CD4-positive, alpha-beta T cell (primary cell): ENCODE measurements at places on chromosomes 3 and 15. TPM values are rescaled to one million over a fixed set of nuclear protein-coding genes. Genes with fewer than 3 reads are reported as not detected.

DNA sequence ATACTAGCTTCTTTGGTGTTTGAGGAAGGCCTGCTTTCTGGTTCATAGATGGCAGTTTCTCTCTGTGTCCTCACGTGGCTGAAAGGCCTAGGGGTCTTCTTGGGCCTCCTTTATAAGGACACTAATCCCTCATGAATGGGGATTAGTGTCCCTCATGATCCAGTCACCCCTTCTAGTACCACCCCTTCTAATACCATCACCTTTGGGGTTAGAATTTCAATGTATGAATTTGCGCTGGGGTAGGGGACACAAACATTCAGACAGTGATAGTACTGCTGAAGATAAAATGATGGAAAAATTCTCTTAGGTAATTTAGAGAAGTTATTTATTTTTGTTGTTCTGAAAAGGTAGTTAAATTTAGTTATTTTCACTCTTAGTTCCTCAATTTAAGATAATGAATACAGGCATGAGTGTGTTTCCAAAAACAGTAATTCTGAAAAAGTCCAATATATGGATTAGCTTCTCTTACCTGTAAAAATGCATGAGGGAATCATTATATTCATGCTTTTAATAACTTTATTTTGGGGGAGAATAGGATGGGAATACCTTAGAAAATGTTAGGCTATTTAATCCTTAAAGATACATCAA is 103.6 kb downstream of the FNDC3B start:
- DNase-seq = no peak

ONECUT1 gene
- not detected for total RNA-seq

DNA sequence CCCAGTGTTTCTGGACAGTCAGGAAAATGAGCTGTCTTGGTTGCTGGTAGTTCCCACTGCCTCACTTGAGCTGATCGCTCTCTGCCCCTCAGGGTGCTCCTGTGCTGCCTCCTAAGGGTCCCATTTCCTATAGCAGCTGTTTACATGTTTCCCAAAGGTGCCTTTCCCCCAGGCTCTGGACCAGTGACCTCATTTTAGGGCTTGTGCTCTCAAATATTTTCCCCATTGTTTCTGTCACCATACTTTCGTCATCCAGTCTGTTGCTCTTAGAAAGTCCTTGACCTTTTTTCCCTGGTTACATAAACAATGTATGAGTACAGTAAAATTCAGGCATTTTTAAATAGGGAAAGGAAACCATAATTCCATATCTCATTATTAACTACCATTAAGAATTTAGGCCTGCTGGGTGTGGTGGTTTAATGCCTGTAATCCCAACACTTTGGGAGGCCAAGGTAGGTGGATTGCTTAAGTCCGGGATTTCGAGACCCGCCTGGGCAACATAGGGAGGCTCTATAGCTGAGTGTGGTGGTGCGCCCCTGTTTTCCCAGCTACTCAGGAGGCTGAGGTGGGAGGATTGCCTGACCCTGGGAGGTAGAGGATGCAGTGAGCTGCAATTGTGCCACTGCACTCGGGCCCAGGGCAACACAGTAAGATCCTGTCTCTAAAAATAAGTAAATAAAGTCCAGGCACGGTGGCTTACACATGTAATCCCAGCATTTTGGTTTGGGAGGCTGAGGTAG is 11.7 kb downstream of the RAD54L2 start:
- no peak for DNase-seq

- DNase-seq = no peak
These were observed 119.5 kb downstream of the FRMD5 start for GRCh38 chr15:44075535-44075934.

TUSC7 gene
- not detected for total RNA-seq

POPDC2 gene
- total RNA-seq = 2.6 TPM

DNA sequence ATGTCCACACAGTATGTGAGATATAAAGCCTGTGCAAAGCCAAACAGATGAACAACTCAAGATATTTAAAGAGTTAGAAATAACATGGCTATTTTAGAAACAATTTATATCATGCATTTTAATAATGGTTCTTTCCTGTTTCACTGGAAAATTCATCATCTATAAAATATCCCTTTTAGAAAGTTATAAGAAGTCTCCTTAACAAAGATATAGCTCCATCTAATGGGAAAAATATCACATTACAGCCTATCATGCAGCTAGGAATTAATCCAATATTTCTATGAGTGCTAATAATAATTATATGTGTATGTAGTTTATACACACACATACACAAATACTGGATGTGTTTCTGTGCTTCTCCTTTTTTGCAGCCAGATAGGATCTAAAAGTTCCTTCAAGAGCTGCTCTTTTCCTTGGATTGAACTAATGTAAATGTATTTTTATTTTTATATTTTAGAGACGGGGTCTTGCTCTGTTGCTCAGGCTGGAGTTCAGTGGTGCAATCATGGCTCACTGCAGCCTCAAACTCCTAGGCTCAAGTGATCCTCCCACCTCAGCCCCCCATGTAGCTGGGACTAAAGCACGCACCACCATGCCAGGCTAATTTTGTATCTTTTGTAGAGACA is 21.6 kb downstream of the RPL22L1 start:
- DNase-seq = no peak

PLCH1 gene
- total RNA-seq = 0.03 TPM

DNA sequence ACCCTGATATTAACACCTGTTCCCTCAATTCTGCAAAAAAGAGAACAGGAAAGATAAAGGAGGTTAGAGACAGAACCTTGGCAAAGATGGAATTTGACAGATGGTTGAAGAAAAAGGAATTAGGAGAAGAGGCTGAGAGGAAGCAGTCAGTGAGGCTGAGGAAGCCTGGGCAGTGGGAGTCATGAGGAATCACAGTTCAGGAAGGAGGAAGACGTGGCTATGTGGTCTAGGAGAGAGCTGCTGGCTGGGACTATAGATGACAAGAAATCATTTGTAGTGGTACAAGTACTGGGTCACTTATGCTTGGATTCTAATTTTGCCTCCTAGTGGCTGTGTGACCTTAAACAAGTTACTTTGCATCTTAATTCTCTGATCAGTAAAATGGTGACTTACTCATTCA is 49.0 kb downstream of the LARS2 start:
- no peak for DNase-seq

CFAP91 gene
- total RNA-seq = not detected

- DNase-seq = no peak
These were observed 5.5 kb upstream of the VGLL3 start for GRCh38 chr3:86996261-86996955.

DNA sequence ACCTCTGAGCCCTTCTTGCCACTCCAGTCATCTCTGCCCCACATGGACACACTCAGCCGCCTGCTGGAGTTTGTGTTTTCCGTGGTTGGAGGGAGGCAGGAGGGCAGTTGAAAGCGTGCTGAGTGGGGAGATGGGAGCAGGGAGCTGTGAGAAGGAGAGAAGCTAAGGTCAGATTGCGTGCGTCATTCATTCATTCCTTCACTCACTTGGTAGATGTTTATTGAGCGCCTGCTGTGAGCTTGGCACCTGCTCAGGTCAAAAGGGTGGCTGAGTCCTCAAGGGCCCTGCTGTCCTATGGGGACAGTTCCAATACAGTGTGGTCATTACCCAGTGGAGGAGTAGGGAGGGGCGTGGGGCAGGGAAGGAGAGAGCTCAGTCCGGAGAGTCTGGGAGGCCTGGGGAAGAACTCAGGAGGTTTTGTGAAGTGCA is 23.5 kb downstream of the LIMD1 start:
- no peak for DNase-seq

- no peak for DNase-seq
These were observed 29.5 kb upstream of the SMAD3 start for GRCh38 chr15:67035886-67036285.

DNA sequence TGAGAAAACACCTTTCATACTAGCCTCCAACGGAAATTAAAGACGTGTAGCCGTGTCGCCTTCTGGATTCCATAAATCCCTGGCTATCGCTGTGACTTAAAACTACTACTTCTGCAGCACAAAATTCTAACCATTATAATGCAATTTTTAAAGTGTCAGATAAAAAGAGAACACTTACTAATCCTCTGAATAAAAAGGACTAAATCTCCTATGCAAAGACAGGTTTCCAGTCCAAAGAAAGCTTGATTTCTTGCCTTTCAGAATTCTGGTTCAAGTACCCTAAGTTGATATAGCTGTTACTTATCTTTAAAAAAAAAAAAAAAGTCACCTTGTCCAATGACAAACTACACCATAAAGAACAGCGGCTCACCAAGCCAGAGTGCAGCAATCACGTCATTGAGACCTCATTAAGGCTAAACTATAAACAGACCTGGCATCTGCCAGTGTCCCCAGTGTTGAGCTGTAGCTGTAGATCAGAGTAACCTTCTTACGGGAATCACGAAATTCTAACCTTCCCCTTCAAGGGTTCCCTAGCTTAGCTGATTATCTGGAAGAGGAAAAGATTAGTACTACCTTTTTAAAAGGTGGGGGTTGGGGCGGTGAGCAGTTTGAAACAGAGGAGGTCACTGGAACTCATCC is 2.2 kb downstream of the ABCC5 start:
- no peak for DNase-seq

DNA sequence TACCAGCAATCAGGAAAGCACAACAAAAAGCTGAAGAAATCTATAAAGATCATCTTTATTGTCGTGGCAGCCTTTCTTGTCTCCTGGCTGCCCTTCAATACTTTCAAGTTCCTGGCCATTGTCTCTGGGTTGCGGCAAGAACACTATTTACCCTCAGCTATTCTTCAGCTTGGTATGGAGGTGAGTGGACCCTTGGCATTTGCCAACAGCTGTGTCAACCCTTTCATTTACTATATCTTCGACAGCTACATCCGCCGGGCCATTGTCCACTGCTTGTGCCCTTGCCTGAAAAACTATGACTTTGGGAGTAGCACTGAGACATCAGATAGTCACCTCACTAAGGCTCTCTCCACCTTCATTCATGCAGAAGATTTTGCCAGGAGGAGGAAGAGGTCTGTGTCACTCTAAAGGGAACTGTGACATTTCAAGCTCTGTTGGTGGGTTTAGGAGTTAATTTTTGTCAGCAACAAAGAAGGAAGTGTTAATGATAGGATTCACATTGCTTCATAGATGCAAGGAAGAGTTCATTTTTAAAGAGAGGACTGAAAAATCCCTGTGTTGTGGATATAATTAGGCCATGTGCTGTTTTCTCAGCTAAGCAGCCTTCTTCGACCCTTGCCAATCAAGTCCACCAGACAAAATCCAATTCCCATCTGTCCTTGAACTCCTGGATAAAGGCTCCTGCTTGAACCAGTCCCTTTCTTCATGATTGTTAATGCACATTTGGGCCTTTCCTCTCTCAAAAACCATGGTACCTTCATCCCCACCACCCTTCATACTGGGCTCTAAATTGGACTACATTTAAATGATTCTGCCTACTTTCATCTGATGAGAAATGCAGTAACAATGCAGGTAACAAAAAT is 1.2 kb downstream of the GPR15 start:
- DNase-seq = no peak

DNA sequence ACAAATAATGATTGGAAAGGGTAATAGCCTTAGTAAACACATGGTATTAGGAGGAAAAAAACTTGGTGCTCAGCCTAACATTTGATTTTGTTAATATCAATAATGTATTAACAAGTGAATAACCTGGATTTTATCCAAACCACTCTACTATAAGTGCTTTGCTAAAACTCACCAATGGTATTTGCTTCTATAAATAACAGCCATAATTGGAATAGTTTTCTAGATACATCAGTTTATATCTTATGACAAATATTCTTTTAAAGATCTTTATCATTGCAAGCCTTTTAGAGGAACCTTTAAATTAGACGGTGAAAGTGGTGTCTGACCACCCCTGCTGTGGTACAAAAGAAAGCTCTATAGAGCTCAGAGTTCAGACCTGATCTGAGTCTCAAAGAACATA is 123.9 kb downstream of the SHOX2 start:
- no peak for DNase-seq

DNA sequence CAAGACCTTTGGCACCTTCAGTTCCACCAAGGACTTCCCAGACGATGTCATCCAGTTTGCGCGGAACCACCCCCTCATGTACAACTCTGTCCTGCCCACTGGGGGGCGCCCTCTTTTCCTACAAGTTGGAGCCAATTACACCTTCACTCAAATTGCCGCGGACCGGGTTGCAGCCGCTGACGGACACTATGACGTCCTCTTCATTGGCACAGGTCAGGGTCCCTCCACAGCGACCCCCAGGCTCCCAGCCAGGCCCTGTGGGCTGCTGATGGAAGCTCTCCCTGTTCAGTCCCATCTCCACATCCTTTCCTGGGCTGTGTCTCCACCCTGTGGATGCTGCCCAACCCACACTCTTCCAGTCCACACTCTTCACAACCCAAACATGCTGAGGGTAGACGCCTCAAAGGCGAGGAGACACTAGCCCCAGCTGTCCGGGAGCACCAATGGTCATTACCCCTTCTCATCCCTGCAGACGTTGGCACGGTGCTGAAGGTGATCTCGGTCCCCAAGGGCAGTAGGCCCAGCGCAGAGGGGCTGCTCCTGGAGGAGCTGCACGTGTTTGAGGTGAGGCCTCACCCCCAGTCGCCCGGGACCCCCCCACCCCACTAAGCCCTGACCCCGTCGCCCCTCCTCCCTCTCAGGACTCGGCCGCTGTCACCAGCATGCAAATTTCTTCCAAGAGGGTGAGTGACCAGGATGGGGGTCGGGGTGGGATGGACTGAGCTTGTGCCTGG is 4.3 kb upstream of the LSMEM2 start:
- DNase-seq = peak; percentile 82

GRCh38 chr3:55813268-55814097 is 326.4 kb upstream of the WNT5A start:
- no peak for DNase-seq

ARRDC4 gene
- total RNA-seq = 3.5 TPM

- no peak for DNase-seq
These were observed 314.3 kb downstream of the CHST2 start for GRCh38 chr3:143433787-143434378.

ETFA gene
- total RNA-seq = 11.4 TPM

DNA sequence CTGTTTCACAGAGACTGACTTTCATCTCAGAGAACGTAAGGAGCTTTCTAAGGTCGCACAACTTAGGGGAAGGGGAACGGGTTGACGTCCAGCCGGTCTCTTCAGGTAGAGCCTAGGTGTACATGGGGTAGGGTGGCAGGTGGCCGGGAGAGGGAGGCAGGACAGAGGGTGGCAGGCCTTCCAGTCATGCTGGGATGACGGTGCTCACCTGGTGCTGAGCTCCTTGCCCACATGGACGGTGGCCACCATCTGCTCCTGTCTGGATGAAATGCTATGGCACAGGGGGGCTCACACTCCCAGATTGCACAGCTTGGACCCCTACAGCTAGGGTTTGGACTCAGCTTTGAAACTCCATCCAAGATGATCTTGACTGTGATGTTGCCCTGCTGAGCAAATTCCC is 144.5 kb downstream of the ATP10A start:
- no peak for DNase-seq

- no peak for DNase-seq
These were observed 523.4 kb downstream of the CADM2 start for GRCh38 chr3:85482213-85482490.

DNA sequence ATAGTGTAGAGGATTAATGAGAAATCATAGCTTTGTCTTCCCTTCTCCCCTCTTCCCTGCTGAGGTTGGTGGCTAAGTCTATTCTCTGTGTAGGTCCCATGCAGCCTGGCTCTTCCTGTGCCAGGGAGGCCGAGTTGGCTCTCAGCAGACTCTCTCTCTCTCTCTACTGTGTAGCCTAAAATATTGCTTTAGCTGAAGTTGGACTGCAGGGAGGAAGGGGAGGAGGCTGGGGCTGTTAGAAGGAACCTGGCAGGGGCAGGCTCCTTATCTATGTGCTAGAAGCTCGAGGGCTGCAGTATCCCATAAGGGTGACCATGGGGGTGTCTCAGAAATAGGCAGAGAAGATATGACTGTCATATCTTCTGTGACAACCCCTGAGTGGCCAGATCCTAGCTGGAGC is 160.8 kb downstream of the EPHB1 start:
- DNase-seq = no peak
